ENCODE measurements at places on chromosomes 4 and X.

GRCh38 chr4:144647095-144647561 is 1.2 kb downstream of the HHIP start:
- no peak for DNase-seq

- DNase-seq: peak; percentile 9
Measured at GRCh38 chrX:31580726-31581125, 508.9 kb upstream of the FTHL17 start.

DNA sequence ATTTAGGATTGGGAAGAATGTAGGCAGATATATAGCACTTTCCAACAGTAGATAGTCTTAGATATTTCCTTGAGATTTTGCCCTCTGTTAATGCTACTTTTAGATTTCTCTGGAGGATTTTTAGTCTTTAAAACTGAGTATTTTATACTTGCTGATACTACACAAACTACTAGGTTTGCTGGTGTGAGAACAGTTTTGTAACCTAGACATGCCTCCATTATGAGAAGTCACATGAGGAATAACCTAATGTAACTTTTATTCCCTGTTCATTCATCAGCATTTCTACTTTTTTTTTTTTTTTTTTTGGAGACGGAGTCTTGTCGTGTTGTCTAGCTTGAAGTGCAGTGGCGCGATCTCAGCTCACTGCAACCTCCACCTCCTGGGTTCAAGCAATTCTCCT is 137.2 kb downstream of the RAPGEF2 start:
- DNase-seq: no peak

DNA sequence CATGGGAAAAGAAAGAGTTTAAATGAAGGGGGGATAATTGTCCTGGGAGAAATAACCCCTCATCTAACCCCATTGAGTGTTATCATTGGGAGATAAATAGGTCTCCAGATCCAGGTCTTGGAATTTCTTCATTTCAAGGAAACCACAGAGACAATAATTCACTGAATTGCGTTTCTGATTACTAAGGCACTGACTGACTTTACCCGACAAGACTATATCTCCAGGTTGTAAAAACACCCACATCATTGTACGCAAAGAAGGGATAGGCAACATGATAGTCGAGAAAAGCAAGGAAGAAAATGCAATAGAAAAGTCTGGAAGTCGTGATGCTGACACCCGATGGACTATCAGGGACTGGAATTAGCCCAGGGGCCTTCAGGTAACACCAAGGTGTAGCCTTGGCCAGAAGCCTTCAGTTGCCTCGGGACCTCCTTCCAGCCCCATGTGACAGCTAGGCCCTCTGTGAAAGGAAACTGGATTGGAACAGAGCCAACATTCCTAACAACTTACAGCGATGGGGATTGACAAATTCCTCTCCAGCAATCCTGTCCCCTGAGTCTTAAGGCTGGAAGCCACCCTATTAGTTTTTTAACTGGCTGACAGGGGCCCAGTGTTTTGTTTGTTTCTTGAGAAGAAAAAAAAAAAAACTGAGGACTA is 46.5 kb upstream of the RAB9B start:
- peak; percentile 13 for DNase-seq

- DNase-seq: no peak
Measured at GRCh38 chr4:43360296-43360695, 467.8 kb downstream of the GRXCR1 start.

GRCh38 chrX:31540313-31540712 is 468.5 kb upstream of the FTHL17 start:
- no peak for DNase-seq

DNA sequence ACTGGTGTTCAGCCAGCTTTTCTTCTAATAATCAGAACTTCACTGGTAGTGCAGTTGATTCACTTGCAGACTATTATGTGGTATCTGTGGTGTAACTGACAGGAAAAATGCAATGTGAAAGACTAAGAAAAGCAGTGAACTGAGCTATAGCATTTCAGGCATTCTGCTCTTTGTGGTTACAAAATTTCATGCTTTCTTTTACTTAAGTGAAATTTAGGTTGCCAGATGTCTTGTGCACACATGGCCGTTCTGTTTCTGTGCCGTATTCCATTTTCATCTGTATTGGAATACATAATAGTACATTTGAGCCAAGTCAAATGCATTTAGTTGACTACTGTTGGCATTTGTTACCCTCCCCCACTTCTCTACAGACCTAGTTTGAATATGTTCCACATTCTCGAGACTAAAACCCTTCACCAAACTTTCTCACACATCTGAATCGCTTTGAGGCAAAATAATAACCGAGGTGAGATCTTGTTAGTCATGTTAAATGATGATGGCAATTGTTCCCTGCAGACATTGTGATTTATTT is 8.2 kb downstream of the RTL3 start:
- peak; percentile 44 for DNase-seq

GRCh38 chrX:10213716-10214115 is 56.9 kb downstream of the CLCN4 start:
- DNase-seq: no peak

GRCh38 chr4:124111411-124111810 is 601.1 kb downstream of the ANKRD50 start:
- DNase-seq: no peak

- no peak for DNase-seq
Measured at GRCh38 chr4:77268108-77268507, 111.1 kb downstream of the CCNG2 start.

DNA sequence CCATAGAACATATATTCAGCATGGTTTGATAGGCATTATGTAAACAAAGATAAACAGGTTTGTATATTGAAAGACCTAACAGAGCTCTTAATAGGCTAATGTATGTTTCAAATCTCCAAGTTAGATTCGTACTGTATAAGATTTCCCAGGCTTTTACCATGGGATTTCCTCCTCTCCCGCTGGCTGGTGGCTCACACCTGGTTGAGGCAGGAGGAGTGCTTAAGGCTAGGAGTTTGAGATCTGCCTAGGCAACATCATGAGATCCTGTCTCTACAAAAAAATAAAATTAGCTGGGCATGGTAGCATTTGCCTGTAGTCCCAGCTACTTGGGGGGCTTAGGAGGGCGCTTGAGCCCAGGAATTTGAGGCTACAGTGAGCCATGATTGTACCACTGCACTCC is 5.4 kb downstream of the CPE start:
- DNase-seq: no peak

GRCh38 chrX:155048977-155049619 is 21.8 kb downstream of the CMC4 start:
- DNase-seq: no peak

DNA sequence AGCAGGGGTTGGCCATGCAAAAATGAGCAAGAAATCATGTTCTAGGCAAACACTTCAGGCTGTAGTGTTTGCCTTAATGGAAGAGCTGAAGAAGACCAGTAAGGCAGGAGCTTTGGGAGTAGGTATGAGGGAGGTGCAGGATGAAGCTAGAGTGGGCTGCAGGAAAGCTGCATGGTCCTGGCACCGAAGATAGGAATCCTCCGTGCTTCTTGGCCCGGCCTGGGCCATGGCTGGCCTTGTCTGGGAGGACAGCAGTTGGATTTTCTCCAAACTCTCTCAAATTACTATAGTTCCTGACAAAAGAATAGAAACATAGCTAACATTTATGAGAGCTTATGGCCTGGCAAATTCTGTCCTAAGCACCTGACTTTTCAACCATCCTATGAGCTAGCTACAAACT is 116.5 kb downstream of the UCHL1 start:
- no peak for DNase-seq

- DNase-seq: no peak
Measured at GRCh38 chr4:56240554-56241174, 146.6 kb downstream of the AASDH start.

DNA sequence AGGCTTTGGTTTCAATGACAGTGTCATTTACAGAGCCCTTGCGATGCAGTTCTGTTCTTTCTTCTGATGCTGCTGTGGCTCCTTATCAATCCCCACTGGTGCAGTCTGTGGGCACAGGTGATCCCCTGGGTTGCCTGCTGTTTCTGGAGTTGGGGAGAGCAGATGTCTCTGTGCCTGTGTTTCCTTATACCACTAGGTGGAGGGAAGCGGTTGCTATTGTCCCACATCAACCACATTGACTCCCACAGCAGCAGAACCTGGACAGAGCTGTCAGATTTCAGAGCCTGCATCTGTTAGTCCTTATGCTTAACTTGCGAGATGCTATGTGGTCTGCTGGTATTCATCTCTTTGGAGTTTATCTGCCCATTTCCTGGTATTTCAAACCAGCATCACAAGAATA is 57.7 kb downstream of the NEIL3 start:
- no peak for DNase-seq

DNA sequence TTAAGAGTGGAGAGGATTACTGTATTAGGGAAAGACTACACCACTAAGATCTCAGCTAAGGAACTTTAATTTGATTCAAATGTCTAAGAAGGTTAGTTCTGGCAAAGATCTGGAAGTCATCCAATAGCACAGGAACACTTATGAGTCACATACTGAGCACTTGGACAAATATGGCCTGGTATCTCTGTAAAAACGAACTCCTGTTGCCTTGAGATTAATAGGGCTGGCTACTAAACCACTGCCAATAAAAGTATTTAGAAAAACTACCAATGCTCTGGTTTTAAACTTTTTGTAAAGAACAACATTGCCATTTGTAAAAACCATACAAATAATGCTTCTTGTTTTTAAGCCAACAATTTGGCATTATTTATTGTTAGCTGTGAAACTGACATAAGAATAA is 70.5 kb downstream of the SEC24D start:
- peak; percentile 93 for DNase-seq

DNA sequence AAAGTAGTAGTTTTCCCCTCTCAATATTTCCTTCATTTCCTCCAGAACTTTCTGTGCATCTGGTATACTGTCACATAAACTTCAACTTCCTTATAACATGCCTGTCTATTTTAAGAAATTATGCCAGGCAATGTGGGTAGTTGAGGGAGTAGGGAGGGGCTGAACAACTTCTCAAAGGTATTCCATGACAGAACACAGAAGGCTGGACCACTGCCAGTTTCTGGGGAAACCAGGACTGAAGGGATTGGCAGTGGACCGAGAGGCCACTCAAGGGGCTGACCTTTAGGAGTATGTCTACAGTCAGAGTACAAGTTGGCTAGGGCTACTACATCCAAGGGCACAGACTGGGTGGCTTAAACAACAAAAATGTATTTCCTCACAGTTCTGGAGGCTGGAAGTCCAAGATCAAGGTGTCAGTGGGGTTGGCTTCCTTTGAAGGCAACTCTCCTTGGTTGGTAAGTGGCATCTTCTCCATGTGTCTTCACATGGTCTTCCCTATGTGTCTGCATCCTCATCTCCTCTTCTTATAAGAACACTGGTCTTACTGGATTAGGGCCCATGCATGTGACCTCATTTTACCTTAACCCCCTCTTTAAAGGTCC is 6.9 kb downstream of the SH3RF1 start:
- DNase-seq: no peak

- no peak for DNase-seq
Measured at GRCh38 chr4:159269116-159269515, 166.2 kb downstream of the RAPGEF2 start.

DNA sequence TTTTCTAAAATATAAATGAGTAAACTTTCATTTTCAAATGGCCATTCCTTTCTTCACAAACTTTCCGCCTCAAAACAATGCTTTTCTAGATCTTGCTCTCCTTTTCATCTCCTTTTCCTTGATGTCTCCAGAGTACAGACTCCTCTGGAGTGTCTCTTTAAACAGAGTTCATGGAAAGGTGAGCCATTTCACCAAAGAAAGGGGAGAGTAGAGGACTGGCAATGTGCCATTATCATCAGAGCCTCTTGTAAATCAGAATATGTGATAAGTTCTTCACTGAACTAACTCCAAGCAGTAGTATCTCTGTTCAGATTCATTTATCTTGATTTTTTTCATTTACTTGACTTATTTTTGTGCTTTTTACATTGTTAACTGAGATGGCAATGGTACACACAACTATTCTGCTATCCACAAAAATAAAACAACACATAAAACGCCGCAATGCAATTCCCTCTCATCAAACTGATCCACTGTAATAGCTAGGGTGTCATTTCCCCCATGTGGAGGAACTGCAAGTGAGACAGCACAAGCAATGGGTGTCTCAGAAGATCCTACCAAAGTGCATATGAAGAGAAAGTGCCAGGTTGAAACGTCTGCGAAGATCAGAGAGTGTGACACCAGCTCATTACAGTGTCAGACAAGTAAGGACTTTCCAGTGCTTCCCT is 125.4 kb downstream of the RASL11B start:
- no peak for DNase-seq

DNA sequence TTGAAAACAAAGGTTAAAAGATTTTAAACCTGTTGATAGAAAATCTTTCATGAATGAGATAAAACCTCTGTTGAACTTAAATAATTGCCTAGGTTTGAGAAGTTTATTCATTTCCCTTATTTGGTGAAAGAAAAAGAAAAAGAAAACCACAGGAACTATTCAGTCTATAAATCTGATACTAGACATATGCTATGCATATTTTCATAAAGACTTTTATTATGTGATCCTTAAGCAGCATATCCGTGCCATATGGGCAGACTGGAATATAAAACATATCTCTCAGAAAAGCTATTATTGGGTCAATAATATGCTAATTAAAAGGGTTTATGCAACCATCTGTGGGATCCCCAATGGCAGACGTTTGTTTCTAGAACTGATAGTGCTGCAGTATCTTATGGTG is 178.7 kb downstream of the RASL11B start:
- no peak for DNase-seq

GRCh38 chr4:46994007-46994405 is 625 bp upstream of the GABRA4 start:
- DNase-seq: no peak

DNA sequence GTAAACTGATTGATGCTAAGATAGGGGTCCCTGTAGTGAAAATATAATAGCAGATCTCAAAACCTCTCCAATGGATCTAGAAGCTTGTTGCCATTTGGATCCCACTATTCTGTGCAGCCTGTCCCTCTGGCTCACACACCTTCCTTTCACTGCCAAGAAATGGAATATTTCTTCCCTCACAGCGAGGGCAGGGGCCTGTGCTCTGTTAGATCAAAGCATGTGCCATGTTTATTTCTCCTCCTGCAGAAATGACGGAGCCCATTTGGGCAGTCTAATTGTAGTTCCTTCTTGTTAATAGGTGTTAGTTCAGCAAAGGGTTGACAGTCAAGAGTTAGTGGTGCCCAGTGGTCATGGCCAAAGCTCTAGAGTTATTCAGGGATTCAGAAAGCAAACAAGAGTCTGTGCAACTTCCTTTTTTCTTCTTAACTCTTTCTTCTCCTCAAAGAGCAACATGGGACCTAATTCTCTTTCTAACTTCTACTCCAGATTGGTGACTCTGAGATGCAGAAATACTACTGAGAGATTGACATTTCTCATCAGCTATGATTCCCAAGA is 106.8 kb downstream of the STOX2 start:
- DNase-seq: no peak

GRCh38 chr4:141132072-141132708 is 1.1 kb downstream of the RNF150 start:
- DNase-seq: no peak
